Glomerular endothelial cell (primary cell): ENCODE measurements at places on chromosomes 2 and 18. TPM values are rescaled to one million over a fixed set of nuclear protein-coding genes. Genes with fewer than 3 reads are reported as not detected.

DNA sequence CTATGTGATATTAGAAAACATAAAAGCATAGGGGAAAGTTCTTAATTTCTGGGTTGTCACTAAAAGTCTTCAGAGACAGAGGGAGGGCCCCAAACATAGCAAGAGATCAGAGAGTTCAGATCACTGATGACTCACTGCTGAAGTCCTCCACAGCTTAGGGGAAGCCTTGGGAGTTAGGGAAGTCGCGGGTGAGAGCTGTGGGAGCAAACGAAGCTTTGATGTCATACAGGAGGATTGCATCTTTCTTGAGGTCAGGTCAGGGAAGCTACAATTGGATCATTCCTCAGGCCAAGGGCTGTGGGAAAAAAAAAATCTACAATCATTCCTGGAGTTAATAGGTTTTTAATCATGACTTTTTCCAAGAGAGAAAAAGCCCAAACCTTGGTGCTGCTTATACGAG is 96.2 kb downstream of the COPS8 start:
- DNase-seq = no peak

- no peak for DNase-seq
Measured at GRCh38 chr2:159775021-159775420, 23.0 kb downstream of the CD302 start.

- DNase-seq = no peak
Measured at GRCh38 chr2:237434866-237435311, 20.9 kb upstream of the COL6A3 start.

- DNase-seq = no peak
Measured at GRCh38 chr18:37721544-37722522, 156.2 kb upstream of the CELF4 start.

DNA sequence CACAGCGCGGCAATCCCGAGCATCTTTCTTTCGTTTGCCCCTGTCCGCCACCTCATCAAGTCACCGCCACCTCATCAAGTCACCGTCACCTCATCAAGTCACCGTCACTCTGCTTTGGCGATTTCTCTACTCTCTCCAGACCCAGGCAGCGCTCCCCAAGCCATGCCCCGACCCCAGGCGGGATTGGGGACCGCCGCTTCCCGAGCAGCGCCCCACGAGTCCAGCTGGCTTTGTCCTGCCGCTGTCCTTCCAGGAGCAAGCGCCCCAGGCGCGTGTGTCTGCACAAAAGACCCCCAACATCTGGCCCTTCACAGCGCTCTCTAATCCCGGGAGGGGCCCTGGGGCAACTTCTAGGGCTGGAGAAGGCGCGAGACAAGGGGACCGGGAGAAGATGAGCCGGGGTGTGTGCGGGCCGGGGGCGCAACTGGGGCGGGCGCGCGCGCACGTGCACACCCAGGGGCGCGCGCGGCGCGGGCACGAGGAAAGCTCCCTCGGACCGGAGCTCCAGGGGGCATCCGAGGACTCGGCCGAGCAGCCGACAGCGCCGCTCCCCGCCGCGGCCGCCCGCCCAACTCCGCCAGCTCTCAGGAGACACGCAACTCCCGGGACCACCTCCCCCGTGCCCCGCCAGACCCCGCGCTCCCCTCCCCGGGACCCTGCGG is 633 bp upstream of the RNF152 start:
- DNase-seq = no peak

GRCh38 chr2:186637497-186637800 is 47.6 kb downstream of the ITGAV start:
- DNase-seq = no peak

DNA sequence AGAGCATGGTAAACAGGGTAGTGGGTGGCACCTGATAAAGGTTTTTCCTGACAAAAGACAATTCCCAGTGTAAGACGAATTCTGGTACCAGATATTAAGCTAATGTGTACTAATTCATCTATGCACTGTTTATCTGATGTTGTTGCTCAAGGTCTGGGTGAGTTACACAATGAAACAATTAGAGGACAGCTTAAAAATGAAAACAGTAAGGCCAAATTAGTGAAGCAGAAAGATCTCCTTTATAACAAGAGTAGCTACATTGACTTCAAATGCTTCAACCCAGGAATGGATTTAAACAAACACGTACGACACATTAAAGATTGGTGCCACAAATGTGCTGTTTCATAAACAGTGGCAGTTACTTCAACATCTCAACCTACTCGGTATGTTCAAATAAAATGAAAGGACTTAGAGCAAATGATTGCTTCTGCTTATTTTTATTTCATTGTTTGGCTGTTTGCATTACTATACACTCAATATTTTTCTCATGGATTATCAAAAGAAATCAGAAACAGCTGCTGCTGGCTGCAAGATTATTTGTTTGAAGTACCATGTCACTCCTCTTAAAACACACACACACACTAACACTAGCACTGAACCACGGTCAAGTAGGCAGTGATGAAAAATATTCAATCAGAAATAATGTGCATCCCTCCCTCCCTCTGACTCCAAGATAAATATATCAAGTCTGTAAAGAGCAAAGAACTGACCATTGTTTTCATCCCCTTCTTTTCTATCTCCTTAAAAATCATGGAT is 94.4 kb upstream of the RND3 start:
- DNase-seq = no peak

Gene GAREM2
- total RNA-seq = 3.4 and 4.6 TPM in 2 replicates

DNA sequence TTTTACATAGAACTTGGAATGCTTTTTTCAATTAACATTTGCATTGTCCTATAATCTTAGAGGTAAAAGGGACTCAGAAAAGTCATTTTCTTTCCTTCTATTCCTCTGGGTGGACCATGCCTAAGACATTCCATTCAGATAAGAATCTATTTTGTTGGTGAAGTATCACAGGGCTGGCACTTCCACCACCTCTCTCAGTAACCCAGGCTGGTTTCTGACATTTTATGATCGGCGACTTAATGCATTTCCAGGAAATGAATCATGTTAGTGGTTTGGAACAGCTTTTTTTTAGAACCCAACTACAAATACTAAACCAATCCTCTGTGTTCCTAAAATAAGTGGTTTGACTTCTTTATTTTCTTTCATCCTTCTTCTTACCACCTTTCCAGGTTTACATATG is 27.0 kb downstream of the GAD1 start:
- peak; percentile 12 for DNase-seq

DNA sequence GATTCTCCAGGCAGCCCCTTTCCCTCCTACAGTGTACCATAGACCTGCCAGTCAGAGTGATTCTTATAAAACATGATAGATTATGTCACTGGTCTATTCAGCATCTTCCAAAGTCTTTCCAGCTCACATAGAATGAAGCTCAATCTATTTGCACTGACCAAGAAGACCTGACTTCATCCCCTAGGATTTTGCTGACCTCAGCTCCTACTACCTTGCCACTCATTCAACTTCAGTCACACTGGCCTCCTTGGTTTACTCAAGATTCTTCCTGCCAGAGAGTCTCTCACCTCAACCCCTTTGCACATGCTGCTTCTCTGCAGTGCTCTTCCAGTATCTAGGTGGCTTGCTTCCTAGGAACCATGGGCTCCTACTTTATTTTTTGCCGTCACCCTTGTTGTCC is 392.9 kb downstream of the PID1 start:
- no peak for DNase-seq

- no peak for DNase-seq
Measured at GRCh38 chr18:1732143-1732542, 827.5 kb downstream of the ADCYAP1 start.
